ENCODE measurements at places on chromosomes 6 and 20. TPM values are rescaled to one million over a fixed set of nuclear protein-coding genes. Genes with fewer than 3 reads are reported as not detected.

Gene L3MBTL1
- total RNA-seq = 1.1 TPM

Gene TUBB2B
- total RNA-seq = 16.9 TPM

Gene TINAG
- 0.14 TPM for total RNA-seq

Gene ECT2L
- not detected for total RNA-seq

Gene LY6G6C
- total RNA-seq = not detected

Gene PPDPF
- total RNA-seq = 282 TPM

Gene PRDM13
- total RNA-seq = 1.0 TPM

Gene OOEP
- total RNA-seq = not detected

Measured in A549 treated with dexamethasone at 1 μM for 4 hours (cell line).